ENCODE measurements at places on chromosomes 13 and 19. TPM values are rescaled to one million over a fixed set of nuclear protein-coding genes. Genes with fewer than 3 reads are reported as not detected.

ZNF99 gene
- 0.14 TPM for total RNA-seq

DNA sequence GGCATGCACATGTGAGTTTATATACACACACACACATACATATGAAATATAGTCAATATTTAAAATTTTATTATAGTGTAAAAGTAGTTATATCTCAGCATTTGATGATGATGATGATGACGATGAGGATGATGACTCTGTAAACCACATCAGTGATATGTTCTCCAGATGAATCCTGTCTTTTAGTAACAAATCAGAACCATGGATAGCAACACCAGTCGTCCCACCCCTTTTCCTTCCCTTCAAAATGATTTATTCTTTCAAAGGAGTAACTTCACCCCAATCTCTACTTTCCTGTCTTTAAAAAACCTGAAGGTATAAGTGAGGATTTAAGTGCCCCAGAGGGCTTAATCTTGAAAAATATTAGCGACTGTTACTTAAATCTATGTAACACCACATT is 74.1 kb downstream of the DCLK1 start:
- DNase-seq, result no peak

- no peak for DNase-seq
Measured at GRCh38 chr13:27130223-27130978, 41.2 kb downstream of the USP12 start.

DNA sequence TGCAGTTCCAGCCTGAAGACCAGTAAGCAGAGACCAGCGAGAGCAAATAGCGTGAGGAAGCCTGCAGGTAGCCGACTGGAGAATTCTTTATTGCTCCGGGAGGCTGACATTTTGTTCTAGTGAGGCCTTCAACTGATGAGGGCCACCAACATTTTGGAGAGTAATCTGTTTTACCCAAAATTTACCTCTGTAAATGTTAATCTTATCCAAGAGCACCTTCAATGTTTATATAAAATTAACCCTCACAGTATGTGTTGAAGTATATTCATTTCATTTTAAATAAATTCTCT is 546.4 kb upstream of the SLITRK5 start:
- DNase-seq, result no peak

GRCh38 chr13:62747152-62747551 is 1331.5 kb upstream of the PCDH20 start:
- DNase-seq, result no peak

GRCh38 chr19:40774916-40775631 is at the start of gene MIA:
Gene MIA (plus strand): TSS chr19:40775521. CDS start chr19:40775543, 22 bp downstream.
- DNase-seq, result no peak

All from mucosa of gallbladder (tissue), 1 donor.